ENCODE measurements at places on chromosomes 3 and 15.

GRCh38 chr15:60219866-60220265 lies 177.9 kb downstream of the ANXA2 start:
- DNase-seq = no peak

GRCh38 chr3:124032311-124032880 lies 40.5 kb upstream of the ROPN1 start:
- DNase-seq = no peak

DNA sequence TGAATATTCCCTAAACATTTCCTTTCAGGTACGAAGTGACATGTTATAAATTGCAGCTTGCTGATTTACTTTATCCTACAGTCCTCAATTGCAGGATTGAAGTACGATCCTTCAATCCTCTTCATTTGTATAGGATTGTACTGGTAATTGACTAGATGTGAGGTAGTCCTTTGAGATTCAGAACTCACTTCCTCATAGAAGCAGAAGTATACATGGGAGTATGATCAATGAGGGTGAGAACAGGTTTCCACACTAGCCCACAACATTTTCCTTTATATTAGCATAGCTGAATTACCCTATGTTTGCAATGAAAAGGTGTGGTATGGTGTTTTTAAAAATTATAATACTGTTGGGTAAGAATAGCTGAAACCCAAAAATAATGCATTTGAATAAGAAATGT lies 160.0 kb upstream of the UMPS start:
- no peak for DNase-seq

DNA sequence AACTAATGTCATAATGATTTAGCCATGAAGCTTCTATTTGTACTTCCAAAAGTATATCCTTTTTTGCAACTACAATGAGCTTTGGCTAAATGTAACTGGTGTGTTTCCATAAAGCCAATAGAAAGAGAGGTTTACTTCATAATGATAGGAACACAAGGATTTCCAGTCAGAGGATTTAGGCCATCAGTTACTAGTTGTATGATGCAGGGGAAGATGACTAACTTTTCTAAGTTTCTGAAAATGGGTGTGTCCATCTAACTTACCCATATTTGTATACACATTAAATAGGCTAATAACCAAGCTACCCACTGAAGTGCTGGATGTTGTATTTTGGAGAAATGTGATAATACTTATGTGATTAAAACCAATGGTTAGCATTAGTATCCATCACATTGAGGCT lies 55.7 kb downstream of the SLC4A7 start:
- no peak for DNase-seq

GRCh38 chr3:182436547-182436946 lies 356.8 kb upstream of the ATP11B start:
- DNase-seq = no peak

DNA sequence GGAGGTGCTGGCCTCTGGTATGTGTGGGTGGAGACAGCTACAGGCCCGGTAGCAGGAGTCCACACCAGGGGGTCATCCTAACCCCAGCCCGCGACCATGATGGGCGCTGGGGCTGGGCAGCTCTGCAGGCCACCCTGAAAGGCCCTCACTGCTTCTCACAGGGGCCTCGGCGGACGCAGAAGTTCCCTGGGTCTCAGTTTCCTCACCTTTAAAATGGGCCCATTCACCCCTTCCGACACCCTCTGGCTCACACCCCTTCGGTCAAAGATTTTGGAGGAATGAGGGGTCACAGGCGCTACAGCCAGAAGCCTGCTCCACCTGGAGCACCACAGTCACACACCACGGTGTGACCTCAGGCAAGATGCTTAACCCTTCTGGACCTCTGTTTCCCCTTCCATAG lies 8.0 kb downstream of the PLXND1 start:
- no peak for DNase-seq

GRCh38 chr15:93477721-93478120 lies 388.7 kb upstream of the RGMA start:
- no peak for DNase-seq

DNA sequence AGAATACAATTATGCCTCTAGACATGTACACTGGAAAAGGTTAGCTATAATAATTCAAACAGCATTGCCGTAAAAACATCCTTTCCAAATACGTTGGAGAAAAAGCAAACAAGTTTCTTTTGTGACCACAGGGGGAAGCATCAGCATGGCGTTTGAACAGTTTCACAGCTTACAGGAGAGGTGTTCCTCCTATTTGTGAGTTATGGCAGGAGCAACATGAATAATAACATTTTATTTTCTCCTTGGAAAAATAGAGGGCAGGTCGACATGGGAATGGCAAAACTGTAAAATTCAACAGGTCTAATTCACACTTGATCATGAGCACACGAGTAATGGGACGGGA lies 39.7 kb upstream of the GADL1 start:
- DNase-seq = no peak

GRCh38 chr15:97961067-97961954 lies 808 bp downstream of the ARRDC4 start:
- no peak for DNase-seq

DNA sequence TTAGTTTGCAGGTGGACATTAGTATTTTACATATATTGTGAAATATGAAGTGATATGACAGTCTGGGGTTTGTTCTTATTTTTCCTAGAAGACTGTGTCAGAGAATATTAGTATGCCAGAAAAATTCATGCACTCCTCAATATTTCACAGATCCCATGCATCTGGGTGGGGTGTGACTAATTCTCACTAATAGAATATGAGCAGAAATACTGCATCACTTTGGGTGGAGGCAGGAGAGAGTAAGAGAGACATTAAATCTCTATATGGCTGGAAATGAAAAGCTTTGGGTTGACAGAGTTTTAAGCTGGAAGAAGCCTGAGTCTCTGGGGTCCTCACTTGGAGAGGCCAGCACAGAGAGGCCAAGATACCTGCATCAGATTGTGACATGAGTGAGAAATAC lies 101.3 kb upstream of the DPH6 start:
- no peak for DNase-seq

DNA sequence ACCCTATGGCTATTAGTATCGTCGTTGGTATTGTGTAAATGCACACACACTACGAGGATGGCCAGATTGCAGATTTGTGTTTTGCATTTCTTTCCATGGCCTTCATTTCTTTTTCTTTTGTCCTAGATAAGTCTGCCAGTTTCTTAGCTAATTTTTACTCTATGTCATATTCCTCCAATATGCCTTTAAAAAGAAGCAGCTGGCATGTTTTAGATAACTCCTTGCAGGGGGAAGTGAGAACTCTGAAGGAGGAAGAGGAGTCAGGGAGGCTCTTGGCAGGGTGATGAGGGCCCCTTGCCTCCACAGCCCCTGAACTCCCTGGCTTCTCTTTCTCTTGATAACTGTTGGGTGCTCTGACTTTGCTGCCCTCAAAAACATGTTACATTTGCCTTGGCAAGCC lies 244.0 kb downstream of the GABRG3 start:
- no peak for DNase-seq

DNA sequence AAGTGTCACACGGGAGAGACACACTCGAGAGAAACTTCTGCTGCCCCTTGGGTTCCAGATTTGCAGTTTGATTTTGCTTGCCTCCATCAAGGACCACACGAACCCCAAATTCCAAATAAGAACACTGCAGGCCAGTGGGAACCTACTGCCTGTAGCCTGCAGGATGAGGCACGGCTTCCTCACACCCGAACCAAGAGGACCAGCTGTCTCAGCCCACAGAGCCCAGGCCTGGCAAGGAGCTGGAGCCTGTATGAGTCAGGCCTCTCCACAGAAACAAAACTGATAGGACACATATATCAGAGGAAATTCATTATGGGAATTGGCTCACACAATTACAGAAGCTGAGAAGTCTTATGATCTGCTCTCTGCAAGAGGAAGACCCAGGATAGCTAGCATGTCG lies 188.1 kb upstream of the NSMCE3 start:
- no peak for DNase-seq

DNA sequence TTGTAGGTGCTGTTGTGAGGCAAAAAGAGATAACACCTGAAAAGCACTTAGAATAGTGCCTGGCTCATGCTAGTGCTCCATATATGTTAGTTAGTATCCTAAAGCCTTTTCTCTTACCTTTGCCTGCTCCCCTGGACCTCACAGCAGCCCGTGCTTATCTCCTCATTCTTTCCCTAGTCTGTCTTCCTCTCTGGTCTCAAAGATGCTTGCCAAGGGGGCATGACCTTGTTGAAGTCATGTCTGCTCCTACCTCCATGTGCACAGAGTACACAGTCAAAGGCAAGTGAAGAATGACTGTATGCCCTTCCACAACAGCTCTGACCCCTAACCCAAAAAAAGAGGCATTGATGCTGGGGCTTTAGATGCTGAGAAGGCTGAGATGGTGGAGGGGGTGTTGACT lies 722 bp upstream of the CYP8B1 start:
- no peak for DNase-seq

GRCh38 chr3:37763309-37763708 lies 98.4 kb upstream of the CTDSPL start:
- DNase-seq = no peak

DNA sequence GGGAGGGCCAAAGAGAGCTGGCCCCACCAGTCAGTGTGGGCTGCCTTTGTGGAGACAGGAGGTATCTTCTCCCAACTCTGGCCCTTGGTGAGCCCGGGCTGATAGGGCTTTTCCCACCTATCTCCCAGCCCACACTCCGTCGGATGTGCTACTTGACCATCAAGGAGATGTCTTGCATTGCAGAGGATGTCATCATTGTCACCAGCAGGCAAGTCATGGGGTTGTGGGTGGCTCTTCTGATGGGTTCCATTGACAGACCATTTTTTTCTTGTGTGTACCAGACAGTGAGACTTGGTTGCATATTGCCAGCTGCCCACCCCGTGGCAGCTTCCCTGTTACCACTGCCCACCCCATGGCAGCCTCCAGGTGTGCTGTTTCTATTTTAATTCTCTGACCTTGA lies 3.3 kb downstream of the COPG1 start:
- no peak for DNase-seq

DNA sequence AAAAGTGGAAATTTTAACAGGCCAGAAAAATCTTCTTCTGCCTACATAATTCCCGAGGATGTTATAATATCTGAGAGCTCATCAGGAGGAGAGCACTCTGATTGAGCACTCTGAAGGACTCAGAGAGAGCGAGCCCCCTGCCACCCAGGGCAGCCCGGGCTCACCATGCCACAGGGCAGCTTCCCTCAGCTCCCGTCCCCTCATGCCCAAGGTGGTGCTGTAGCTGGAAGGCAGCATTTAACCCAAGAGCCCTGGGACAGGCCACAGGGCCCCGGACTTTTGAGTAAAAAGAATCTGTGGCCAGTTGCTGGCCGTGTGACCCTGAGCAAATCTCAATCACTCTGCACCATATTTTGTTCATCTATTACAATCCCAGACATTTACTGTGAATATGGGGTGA lies 23.5 kb upstream of the RAD18 start:
- no peak for DNase-seq

GRCh38 chr15:86588413-86588812 lies 508.7 kb downstream of the AGBL1 start:
- DNase-seq = no peak

DNA sequence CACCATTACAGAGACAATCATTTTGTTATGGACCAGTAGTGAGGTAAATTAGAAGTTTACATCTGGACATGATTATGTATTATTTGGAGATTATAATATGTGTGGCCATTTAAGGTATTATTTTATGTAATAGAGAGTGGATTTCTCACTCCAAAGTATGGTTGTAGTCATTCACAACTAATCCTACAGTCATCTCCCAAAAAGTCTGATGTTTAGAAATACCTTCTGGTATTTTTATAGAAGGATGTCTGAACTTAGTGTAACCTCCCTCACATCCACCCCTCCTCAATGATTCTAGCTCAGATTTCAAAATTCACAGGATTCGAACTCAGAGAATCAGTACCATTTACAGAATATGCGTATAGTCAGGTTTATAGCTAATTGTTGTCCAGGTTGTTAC lies 346.6 kb upstream of the MEIS2 start:
- no peak for DNase-seq

DNA sequence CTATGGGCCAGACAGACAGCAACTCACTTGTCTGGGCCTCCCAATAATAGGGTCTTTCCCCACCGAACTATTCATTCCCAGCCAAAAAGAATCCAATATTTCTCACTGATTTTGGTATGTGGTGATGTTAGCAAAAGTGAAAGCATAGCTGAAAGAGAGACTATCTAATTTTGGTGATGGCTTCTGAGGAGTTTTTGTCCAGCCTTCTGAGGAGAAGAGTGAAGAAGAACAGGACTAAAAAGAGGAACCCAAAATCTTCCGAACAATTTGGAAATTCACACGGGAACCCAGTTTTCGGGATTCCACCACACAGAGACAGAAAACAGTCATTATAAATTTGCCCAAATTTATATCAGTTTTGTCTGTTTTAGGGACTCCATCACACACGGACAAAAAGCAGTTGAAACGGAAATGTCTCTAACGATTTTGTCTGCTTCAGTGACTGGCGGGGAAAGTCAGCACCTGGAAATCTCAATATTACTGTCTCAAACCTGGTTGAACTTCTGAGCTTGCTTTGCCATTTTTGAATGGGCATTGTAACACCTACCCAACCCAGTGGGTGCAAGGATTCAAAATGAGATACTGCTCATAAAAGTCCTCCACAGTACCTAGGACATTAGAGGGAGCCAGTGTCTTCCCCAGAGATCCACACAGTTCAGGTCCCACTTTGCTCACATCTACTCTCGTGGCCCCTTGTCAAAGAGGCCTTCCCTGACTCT lies 9.1 kb downstream of the CD80 start:
- DNase-seq = no peak

GRCh38 chr15:31062310-31062847 lies 39.1 kb downstream of the TRPM1 start:
- DNase-seq = no peak

DNA sequence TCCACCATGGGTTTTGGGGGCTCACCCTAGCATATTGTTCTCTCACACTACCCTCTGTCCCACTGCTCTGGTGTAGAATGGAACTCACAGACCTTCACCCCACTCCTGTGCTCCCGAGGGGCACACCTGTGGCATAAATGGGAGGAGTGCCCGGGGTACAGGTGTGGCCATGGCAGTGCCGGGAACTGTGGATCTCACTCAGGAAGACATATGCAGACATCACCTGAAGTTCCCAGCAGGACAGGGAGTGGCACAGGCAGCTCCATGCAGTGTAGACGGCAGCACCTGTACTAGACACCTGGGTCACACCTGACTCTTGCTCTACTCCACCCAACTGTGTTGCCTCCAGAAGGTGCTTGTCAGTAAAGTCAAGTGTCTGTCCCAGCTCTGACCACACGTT lies 57.6 kb upstream of the MRPS22 start:
- no peak for DNase-seq

- DNase-seq = no peak
Measured at GRCh38 chr3:123587401-123587800, 2.5 kb upstream of the HACD2 start.

DNA sequence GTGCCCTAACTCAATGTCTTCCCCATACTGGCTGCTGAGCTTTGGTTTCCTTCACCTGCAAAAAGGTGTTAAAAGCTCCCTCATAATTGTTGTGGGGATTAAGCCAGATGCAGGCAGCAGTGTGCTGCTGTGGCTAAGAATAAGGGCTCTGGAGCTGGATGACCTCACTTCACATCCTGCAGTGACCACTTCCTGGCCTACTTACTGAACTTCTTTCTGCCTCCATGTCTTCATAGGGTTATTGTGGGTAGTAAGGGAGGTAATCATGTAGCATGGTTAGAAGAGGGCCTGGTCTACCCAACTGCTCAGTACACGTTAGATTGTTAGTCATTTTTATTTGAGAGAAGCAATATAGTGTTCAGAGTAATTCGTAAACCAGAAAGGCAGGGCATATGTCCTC lies 18.4 kb downstream of the GYG1 start:
- no peak for DNase-seq

All from activated CD4-positive, alpha-beta T cell treated with anti-CD3 and anti-CD28 coated beads for 4 hours (primary cell).